Right cardiac atrium (tissue), 5 donors: ENCODE measurements at places on chromosomes 7 and 10. TPM values are rescaled to one million over a fixed set of nuclear protein-coding genes. Genes with fewer than 3 reads are reported as not detected.

The FAM180A gene
- total RNA-seq: 1.6 TPM

The AKR1B1 gene
- 158 TPM for total RNA-seq

The CYP3A4 gene
- total RNA-seq: not detected

DNA sequence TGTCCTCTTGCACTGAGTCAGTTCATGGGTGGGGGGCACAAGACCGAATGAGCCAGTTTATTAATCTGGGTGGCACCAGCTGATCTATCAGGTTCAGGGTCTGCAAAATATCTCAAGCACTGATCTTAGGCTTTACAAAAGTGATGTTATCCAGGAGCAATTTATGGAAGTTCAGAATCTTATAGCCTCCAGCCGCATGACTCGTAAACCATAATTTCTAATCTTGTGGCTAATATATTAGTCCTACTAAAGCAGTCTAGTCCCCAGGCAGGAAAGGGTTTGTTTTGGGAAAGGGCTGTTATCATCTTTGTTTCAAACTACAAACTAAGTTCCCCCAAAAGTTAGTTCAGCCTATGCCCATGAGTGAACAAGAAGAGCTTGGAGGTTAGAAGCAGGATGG lies 33.9 kb downstream of the AKR1C8 start:
- DNase-seq: no peak

- no peak for DNase-seq
These were observed 113.1 kb upstream of the FAM204A start for GRCh38 chr10:118455181-118455695.

- DNase-seq: peak; percentile 30
These were observed 486.4 kb upstream of the FOXK1 start for GRCh38 chr7:4195660-4196059.

GRCh38 chr10:34495938-34496337 lies 319.2 kb downstream of the PARD3 start:
- no peak for DNase-seq

GRCh38 chr10:124340033-124340760 lies 78.5 kb downstream of the OAT start:
- no peak for DNase-seq

- DNase-seq: no peak
These were observed 80.7 kb upstream of the RPA3 start for GRCh38 chr7:7799138-7799537.
